Activated T-helper 9 cell treated with anti-CD3 and anti-CD28 coated beads, Interleukin-2, amount 50 U/mL, for 16 hours (primary cell): ENCODE measurements at places on chromosomes 16 and 17.

- DNase-seq = no peak
Observed at GRCh38 chr17:49640556-49640955, 37.3 kb downstream of the SPOP start.

DNA sequence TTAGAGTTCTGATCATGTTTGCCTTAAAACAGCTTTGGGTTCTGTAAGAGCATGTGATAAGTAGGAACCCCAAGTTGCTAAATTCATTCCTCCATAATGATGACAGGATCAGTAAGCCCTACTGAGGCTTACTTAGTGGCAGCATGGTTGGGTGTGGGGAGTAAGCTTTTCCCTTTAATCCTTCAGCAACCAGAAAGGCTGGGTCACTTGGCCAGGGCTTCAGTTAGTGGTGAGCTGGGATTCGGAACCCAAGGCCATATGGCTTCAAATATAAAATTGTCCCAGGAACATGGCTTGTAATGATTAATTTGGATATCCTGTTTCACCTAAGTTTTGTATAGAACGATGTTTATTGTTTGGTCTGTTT is 850 bp downstream of the GINS3 start:
- no peak for DNase-seq

DNA sequence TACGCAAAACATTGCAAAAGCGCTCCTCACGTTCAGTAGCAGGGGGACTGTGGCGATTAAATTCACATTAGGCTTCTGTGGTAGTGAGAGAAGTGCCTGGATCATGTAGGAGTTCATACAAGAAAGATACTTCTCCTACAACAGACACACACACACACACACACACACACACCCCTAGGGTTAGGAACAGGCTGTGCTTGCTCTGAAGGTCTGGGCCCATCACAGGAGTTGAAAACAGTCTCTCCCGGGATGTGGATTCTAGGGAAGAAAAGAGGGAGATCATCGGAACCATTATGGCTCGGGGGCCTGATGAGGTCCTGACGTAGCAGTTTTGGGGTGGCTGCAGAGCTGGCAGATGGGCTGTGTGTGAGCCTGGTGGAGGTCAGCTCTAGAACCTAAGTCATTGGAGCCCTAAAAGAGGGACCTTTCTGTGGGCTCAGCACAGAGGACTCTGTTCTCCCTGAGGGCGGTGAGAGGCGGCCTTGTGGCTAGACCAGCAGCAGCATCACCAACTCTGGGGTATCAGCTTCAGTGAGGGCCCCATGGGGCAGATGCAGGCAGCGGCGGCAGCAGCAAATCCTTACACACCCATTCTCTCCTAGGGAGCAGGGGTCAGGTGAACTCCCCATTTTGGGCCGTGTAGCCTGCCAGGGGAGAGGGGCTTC is 7.2 kb downstream of the SLC47A1 start:
- no peak for DNase-seq

DNA sequence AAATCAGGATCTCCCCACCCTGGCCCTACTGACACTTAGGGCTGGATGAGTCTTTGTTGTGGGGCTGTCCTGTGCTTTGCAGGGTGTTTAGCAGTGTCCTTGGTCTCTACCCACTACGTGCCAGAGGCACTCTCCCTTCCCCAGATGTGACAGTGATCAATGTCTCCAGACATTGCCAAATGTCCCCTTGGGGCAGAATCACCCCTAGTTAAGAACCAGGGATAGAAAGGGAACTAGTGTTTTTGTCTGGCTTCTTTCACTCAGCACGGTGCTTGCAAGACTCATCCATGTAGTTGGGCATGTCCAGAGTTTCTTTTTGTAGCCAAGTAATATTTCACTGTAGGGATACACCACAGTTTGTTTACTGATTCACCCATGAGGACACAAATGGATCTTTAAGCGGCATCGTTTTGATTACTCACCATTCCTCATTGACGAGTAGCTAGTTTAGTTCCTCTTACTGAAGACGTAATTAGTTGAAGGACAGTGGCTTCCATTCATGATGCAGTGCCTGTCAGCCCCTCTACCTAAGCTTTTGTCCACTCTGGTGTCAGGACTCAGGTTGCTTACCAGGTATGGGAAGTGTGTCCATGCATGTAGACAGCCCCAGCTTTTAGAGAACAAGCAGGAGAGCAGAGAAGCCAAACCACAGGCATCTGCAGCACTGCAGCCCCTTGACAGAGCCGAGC is 26.0 kb upstream of the ITGB4 start:
- no peak for DNase-seq

- no peak for DNase-seq
Observed at GRCh38 chr17:50181591-50182560, 16.1 kb downstream of the SGCA start.

- DNase-seq = no peak
Observed at GRCh38 chr16:69513180-69513966, 52.4 kb upstream of the NFAT5 start.

DNA sequence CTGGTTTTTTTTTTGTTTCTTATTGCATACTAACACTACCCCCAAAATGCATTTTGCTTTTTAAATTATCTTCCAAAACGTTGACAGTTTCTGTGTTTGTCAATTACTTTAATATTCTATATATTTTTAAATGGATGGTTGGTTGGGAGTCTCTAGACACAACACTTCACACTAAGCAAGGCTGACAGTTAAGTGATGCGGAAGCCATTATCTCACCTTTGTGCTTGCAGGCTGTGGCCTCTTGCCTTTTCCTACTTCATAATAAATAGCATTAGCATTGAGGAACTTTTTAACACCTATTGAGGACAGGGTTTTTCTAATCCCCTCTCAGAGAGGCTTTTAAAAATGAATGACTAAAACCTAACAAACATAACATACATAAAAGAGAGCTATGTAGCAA is 280.8 kb upstream of the TBX2 start:
- no peak for DNase-seq

DNA sequence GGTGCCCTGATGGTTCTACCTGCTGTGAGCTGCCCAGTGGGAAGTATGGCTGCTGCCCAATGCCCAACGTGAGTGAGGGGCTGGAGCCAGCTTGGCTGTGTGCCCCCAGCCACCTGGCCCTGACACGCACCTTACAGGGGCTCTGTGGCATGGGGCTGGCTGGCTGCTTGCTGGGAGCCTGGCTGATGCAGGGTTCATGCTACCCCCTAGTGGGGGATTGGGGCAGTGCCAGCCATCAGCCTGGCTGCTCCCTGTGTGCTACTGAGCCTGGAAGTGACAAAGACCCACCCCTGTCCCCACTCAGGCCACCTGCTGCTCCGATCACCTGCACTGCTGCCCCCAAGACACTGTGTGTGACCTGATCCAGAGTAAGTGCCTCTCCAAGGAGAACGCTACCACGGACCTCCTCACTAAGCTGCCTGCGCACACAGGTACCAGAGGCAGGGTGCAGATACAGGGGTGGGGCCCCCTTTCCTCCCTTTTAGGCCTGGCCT is 5.7 kb downstream of the GRN start:
- peak; percentile 57 for DNase-seq

- peak; percentile 35 for DNase-seq
Observed at GRCh38 chr16:30068750-30069610, 3.4 kb downstream of the ALDOA start.

DNA sequence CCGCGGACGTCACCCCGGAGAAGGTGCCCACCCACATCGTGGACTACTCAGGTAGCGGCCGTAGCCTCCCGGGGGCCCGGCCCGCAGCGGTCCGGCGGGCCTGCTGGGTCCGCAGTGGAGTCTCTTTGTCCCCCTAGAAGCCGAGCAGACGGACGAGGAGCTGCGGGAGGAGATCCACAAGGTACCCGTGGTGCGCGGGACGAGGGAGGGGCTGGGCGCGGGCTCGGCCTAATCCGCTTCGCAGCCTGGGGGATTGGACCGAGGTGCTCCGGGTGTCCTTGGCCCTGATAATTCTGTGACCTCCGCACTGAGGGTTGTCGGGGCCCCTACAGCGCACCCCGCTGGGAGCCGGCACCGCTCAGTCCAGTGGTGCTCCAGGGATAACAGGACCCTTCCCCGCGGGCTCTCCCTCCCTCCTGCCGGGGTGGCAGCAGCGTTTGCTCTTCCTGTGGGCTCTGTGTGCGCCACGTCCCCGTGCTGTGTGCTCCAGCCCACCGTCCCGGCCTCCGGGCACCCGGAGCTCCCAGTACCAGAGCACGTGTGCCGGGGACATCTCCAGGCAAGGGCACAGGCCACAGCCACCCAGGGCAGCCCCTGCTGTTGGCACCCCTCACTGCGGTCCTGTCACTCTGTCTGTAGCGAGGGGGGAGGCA is 713 bp downstream of the RHOT2 start:
- DNase-seq = no peak

DNA sequence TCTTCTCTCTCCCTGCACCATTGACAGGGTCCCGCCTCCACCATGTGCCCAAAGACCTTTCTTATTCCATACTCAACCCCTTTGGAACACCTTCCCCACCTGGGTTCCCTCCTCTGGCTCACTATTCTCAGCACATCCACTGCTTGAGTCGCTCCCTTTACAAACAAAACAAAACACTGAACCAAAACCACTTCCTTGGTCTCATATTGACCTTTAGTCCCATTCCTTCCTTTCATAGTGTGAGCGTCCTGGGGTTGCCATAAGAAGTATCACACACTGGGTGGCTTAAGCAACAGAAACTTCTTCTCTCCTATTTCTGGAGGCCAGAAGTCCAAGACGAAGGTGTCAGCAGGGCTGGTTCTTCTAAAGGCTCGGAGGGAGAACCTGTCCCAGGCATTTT is 6.1 kb upstream of the TNRC6C start:
- no peak for DNase-seq

GRCh38 chr16:77833921-77834634 is 45.7 kb downstream of the VAT1L start:
- no peak for DNase-seq

DNA sequence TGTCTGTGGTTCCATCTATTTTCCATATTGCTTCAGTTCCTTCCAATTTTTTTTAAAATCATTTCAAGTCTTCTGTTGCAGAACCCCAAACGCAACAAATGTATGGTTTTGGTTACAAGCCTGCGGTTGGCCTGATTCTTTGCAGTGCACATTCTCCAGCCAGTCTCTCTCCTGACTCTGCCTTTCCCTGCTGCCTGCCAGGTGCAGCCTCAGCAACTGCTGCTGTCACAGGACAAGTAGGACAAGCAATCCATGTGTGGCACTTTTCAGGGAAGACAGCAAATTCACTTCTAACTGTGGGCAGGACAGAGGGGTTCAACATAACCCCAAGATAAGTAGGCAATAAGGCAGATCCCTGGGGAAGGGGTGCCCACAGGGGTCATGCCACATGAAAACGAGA is 24.2 kb downstream of the EMP2 start:
- no peak for DNase-seq

DNA sequence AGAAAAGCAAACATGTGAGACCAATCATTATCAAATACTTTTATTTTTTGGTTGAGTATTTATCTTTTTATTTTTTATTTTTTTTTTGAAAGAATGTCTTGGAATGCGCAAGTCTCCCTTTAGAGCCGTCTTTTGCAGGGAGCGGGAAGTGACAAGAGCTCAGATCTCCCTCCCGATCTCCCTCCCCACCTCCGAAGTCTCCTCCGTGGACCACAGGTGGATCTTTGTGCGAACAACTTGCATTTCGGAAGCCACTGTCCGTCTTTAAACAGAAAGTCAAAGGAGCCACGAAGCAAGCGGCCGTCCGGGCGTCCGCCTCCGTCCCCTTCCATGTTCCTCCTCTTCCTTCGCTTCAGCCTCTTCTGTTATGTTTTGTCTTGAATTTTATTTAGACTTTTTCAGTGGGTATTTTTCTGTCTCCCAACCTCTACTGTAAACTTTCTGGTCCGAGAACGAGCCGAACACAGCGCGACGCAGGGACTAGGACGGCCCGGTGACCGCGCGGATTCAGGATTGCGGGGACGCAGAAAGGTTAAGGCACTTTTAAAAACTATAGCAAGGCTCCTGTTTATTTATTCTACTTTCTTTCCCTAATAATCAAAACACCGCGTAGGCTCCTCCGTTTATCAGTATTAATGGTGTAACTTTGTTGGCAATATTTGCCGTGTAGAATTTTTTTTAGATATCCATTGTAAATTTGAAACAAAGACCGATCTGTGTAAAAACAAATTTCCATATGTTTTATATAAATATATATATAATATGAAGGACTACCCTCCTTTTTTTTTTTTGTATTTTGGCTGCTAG is 3.3 kb downstream of the FOXF1 start:
- no peak for DNase-seq

DNA sequence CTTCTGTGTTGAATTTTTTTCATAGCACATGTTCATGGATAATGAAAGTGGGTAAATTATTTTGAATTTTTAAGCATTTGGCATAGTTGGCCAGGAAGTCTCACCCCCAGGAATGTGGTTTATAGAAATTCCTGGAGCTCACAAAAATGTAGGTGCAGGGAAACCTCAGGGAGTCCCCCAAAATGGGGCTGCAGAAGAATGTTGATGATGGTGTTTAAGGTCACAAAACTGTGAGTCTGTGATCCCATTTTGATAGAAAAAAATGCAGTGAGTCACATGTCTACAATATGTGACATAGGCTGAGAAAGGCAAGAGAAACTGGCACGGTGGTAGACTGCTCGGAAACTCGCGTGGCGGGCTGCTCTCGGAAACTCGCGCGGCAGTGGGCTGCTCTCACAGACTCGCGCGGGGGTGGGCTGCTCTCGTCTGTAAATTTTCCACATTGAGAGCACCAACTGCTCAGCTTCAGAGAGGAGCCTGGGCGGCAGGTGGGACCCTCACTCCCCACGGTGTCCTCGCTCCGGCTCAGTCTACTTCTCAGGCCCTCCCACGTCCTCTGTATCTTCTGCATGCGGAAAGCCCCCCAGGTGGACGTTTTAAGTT is 18.7 kb upstream of the MC1R start:
- no peak for DNase-seq

GRCh38 chr17:48605409-48605919 is 678 bp upstream of the HOXB6 start:
- no peak for DNase-seq

- DNase-seq = no peak
Observed at GRCh38 chr16:10987361-10988163, 43.2 kb downstream of the CLEC16A start.

- no peak for DNase-seq
Observed at GRCh38 chr17:42475121-42475520, 16.4 kb downstream of the ATP6V0A1 start.

DNA sequence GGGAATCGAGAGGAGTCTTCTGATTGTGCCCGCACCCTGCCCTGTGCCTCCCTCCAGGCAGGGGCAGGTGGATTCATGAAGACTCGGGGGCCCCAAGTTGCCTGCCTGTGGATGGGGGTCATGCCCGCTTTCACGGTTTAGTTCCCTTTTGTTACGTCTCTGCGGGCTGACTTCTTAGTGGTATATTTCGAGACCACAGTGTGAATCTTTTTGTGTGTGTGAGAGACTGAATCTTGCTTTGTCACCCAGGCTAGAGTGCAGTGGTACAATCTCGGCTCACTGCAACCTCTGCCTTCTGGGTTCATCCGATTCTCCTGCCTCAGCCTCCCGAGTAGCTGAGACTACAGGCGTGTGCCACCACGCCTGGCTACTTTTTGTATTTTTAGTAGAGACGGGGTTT is 18.1 kb upstream of the RNF213 start:
- DNase-seq = no peak

- DNase-seq = no peak
Observed at GRCh38 chr17:17970699-17971430, 1.3 kb downstream of the TOM1L2 start.

GRCh38 chr16:89168381-89169189 is 3.0 kb upstream of the CDH15 start:
- DNase-seq = no peak

GRCh38 chr17:17815436-17816200 is 21.2 kb downstream of the SREBF1 start:
- no peak for DNase-seq
